ENCODE measurements at places on chromosomes 3 and 15.

DNA sequence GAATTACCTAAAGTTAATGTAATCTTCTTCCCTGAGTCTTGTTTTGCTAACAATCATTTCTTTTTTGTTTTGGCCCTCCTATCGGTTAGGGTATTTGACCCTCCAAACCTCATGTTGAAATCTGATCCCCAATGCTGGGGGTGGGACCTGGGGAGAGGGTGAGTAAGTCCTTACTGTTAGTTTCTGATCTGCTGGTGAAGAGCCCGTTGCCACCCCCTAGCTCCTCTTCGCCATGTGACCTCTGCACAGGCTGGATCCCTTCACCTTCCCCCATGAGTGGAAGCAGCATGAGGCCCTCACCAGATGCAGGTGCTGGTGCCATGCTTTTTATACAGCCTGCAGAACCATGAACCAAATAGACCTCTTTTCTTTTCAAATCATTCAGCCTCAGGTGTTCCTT lies 62.8 kb upstream of the ADCY5 start:
- DNase-seq, result no peak

DNA sequence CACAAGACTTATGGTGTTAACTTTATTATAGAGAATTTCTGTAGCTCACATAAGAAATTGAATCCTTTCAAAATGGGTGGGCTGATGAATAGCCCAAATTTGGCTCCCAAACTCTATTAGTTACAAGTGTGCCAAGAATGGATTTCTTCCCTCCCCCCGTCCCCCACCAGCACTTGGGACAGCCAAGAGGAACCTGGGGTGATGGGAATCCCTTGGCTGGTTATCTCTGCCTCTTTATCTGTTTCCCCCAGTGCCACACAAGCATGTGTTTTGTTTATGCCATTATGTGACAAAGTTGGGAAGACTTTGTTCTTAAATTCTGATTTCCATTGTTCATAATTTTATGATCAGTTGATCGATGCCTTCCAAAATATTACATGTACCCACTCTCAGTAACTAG lies 28.3 kb downstream of the CMSS1 start:
- DNase-seq, result no peak

DNA sequence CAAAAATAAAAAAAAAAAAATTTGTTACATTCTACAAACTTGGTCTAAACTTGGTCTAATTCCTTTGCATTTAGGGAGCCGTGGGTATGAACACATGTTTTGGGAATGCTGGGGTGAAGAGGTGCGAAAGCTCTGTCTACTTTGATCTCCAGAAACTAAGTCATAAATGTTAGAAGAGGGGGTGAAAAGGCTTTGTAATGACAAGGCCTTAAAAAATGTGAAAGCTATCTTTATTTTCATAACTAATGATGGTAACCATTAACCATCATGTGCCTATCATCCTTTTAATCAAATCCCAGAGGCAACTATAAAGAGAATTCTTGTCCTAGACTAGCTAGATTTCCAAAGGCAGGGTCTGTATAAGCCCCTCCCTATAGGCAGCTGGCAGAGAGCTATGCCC lies 60.9 kb downstream of the PRICKLE2 start:
- no peak for DNase-seq

- DNase-seq, result no peak
These were observed 32.1 kb downstream of the TLNRD1 start for GRCh38 chr15:81032818-81033217.

GRCh38 chr3:153138276-153139210 lies 23.5 kb upstream of the RAP2B start:
- peak; percentile 30 for DNase-seq

DNA sequence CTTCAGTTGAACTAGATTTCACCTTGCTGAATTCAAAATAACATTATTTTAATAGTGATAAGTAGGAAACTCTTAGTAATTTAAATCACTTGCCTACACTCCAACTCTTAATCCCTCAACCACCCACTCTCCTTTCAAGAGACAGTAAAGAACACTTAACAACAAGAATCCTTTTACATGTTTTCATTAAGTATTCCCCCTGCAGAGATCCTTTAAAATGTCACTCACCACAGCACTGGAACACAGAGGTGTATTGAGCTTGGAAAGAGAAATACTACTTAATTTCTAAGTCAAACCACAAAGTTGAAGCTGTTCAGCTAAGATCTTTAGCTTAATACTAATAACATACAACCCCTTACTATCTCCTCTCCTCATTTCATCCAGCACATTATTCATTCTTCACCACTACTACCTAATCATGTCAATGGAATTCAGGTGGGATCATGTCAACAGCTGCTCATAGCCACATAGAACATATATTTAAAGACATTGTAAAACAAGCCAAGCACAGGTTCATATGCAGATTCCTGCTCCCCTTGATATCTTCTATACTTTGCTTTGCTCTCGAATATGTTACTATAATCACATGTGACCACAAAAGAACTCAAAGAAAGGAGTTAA lies 40.5 kb downstream of the IMPG2 start:
- no peak for DNase-seq

GRCh38 chr3:111541911-111542483 lies at the start of gene CD96:
TSS of gene CD96 (plus strand) at chr3:111542197. CDS start at chr3:111542249, 52 bp downstream.
- no peak for DNase-seq

DNA sequence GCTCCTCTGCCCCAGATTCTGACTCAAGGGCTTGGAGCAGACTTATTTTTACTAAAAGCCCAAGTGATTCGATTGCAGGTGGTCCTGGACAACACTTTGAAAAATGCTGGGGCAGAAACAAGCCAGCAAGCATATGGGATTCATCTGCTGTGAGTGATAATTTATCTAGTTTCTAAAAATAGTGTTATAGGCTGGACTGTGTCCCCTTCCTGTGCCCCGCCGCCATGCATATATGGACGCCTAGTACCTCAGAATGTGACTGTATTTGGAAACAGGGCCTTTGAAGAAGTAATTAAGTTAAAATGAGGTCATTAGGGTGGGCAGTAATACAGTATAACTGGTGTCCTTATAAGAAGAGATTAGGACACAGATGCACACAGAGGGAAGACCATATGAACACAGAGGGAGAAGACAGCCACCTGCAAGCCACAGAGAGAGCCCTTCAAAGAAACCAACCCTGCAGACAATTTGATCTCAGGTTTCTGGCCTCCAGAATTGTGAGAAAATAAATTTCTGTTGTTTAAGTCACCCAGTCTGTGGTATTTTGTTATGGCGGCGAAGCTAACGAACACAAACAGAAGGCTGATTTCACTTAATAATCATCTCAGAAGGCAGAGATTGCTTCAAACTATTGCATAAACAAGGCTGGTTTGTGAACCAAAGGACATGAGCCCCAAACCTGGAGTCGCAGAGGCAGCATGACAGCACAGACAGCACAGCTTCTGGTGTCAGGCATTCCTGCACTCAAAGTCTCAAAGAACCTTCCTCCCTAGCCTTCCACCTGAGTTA lies 59.1 kb downstream of the CCNL1 start:
- no peak for DNase-seq

DNA sequence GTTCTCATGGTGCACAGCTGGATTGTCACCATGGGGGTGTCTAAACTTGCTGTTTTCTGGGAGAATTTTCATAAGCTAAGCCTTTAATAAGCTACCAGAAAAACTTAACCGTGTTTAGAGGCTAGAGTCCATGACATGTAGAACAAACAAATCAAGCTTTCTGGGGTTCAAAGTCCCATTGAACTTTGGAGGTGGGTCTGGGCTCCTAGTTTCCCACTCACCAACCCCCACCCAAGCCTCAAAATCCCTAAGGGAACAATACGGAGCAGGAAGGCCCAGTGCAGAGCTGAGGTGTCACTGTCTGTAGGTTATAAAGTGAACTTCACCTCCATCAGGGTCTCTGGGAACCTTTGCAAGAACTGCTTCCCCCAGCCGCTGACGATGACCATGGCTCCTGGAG lies 25.5 kb downstream of the RTP1 start:
- DNase-seq, result no peak

GRCh38 chr3:172688588-172688987 lies 22.3 kb downstream of the NCEH1 start:
- no peak for DNase-seq

DNA sequence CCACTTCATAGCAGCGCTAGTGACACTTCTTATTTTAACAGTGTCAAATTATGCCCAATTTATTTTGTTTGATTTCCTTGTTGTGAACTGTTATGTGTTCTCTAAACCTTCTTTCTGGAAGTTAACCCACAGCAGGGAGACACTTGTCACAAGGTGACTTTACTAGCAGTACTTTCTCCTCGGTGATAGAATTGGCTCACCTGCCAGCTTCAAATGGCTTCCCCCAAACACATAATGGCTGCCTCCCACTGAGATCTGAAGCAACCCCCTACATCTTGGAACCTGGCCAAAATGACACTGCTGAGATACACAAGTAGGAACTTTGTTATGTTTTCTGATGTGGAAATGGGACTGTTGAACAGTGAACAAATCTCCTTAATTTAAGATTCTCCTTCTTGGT lies 238.8 kb upstream of the DPH6 start:
- DNase-seq, result peak; percentile 56

DNA sequence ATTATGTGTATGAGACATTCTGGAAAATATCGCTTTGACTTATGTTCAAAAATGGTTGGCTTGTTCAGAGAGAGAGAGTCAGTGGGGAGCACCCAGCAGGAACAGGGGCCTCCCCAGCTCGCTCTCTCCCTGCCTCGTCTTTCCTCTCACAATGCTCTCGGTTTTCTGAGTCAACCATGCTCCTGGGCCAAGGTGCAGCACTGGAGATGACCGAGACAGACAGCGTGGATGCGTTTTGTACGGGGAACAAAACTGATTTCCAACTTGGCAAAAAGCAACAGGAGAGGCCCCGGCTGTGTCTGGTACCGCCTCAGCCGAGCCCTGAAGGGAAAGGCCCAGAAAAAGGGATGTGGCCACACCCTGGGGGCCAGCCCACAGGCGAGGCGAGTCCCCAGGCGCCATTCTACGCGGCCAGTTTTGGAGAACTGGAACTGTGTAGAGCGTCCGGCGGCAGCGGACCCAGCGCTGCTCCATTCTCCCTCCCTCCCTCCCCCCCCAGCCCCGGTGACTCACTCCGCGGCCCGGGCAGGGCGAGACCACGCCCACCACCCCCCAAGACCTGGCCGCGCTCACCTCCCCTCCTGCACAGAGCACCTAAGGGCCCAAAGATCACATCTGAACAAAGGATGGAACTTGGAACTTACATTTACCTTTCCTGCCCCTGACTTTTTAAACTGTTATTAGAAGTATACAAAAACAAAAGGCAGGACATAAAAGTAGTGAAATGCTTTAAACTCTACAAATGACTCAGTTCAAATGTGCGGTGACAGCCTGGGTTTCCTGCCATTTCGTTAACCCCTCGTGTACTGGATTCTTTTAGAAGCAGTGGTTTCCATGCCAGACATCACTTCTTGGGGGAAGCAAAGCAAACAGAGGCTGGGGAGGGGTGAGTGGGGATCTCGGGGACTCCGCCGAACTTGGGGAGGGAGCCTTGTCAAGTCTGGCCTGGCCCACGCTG lies 12.7 kb downstream of the ATP10A start:
- peak; percentile 71 for DNase-seq

DNA sequence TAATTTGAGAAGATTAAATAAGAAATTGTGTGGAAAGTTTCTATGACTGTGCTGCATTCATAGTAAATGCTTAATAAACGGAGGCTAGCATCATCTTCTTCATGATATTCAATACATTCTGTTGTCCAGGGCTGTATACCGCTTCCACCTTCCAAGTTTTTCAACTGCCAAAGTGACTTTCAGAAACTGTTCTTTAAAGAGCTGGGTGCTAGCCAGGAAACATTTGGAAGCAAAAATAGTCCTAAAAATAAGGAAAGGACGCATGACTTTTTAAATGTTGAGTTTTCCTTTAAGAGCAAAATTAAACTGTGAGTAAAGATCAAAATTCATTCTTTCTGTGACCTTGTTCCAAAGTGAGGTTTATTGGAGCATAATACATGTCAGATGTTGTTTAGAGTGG lies 9.4 kb upstream of the ERC2 start:
- no peak for DNase-seq

GRCh38 chr3:33926998-33927605 lies 128.7 kb downstream of the PDCD6IP start:
- DNase-seq, result no peak

GRCh38 chr15:60648928-60649679 lies 170.2 kb upstream of the ICE2 start:
- no peak for DNase-seq

Measured in eye (tissue), 1 donor.